Left ventricle myocardium superior (tissue), 1 donor: ENCODE measurements at places on chromosomes 5 and 9. TPM values are rescaled to one million over a fixed set of nuclear protein-coding genes. Genes with fewer than 3 reads are reported as not detected.

CEP120 gene
- total RNA-seq = 10.6 TPM

- no peak for DNase-seq
Observed at GRCh38 chr5:149561848-149562247, 10.6 kb upstream of the CSNK1A1 start.

- no peak for DNase-seq
Observed at GRCh38 chr5:33854733-33855151, 37.0 kb downstream of the ADAMTS12 start.

FGF1 gene
- 43.6 TPM for total RNA-seq

SLC2A6 gene
- total RNA-seq = 2.4 TPM

MYMK gene
- total RNA-seq = not detected

DNA sequence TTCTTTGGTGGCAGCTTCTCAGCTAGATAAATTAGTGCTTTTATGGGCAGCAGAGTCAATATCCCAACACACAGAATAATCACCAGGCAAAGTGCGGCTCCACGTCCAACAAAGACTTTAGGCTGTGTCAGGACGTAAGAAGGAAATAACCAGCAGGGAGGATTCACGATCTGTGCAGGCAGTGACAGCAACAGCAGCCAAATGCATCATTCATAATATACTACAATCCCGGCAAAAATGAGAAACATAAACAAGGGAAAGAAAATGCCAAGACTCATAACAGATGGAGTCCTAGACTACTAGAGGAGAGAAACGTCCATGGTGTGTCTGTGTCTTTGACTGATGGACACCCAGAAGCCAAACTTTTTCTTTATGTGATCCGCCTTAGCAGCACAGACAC, 100.7 kb downstream of the LMNB1 start:
- no peak for DNase-seq

- no peak for DNase-seq
Observed at GRCh38 chr5:88666761-88667495, 216.1 kb downstream of the MEF2C start.

GRCh38 chr9:105251733-105252404, 7.4 kb downstream of the SLC44A1 start:
- DNase-seq = no peak

GRCh38 chr5:1014346-1014745, 5.7 kb downstream of the NKD2 start:
- peak; percentile 23 for DNase-seq

DNA sequence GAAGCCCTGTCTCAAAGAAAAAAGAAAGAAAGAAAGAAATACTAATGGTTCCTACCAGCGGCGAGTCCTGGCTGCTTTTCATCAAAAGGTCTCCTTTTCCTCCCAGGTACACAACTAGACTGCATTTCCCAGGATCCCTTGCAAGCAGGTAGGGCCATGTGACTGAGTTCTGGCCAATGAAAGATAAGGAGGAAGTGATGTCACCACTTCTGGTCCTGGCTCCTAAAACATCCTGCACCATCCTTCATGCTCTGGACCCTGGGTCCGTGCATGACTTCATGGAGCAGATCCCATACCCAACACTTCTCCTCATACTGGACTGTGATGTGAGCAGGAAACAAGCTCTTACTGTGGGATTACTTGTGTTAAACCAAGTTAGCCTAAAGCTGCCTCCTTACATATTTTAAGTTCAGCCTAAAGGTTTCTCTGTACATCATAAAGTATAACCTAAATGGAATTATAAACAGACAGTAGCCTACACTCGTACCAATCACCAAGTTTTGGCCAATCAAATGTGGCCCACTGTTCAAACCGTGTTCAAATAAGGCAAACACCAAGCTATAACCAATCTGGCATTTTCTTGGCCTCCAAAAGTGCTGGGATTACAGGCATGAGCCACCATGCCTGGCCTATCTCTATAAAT, 30.2 kb upstream of the FUBP3 start:
- no peak for DNase-seq

GRCh38 chr5:14572385-14572784, 9.2 kb upstream of the OTULINL start:
- no peak for DNase-seq

IGFBPL1 gene
- total RNA-seq = not detected

CAMK2A gene
- 16.6 TPM for total RNA-seq

PCDHB14 gene
- total RNA-seq = 2.5 TPM
